ENCODE measurements at places on chromosomes 16 and 17.

- peak; percentile 76 for DNase-seq
Measured at GRCh38 chr17:1122533-1123392, 57.0 kb downstream of the ABR start.

DNA sequence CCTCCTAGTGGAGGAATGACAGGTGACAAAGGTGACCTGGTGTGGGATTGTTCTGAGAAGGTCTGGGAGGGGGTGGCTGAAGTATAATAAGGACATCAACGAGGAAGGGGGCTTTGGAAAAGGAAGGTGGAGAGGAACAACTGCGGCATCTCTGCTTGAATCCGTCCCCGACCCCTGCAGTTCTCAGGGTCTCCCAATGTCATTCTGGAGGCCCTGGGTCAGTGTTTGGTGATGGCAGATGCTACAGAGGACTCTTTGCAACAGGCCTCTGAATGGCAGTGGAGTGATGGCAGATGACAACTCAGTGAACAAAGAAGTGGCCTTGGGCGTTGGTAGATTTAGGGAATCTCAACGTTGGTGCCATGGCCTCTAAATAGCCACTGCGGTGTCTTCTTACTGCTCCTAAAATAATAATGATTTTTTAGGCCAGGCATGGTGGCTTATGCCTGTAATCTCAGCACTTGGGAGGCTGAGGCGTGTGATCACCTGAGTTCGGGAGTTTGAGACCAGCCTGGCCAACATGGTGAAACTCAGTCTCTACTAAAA lies 1.3 kb downstream of the ENGASE start:
- no peak for DNase-seq

GRCh38 chr17:14845591-14846281 lies 419.4 kb downstream of the PMP22 start:
- DNase-seq, result no peak

DNA sequence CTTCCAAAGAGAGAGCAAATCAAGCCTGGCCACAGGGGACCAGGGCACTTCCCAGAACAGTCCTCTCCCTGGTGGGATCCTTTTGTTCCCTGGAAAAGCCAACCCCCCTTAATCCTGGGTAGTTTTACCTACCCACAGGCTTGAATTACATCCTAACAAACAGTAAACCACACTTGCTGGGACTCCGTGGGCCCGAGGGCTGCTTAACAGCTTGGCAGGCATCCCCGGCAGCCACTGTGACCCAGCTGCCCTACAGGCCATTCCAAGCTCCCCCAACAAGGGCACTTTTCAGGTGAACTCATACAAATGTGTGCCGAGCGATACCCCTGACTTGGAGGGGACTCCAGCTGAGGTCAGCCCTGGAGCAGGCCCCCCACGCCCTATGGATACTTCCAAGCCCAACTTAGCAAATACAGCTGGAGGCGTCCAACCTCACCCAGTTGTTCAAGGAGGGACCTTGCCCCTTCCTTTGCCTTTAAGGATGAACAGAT lies 26.4 kb downstream of the ADCY9 start:
- DNase-seq, result no peak

DNA sequence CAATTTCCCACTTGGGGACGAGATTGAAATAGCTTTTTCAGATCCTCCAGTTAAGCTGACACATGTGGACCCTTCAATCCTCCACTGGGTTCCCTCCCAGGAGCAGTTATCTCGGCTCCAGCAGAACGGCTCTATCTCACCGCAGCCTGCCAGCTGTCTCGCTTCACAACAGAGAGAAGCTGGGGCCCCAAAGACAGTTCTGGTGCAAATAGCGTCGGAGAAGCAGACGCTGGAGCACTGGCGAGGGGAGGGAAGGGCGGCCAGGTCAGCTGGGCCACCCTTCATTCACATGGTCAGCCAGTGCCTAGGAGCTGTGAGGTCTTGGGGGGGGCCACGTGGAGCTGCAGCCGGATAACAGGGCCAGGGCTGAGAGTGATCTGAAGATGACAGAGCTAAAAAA lies 141.3 kb upstream of the SDK2 start:
- no peak for DNase-seq

GRCh38 chr17:81409190-81409935 lies 14.1 kb downstream of the BAHCC1 start:
- no peak for DNase-seq

- DNase-seq, result no peak
Measured at GRCh38 chr17:17513626-17514025, 17.4 kb upstream of the RASD1 start.

DNA sequence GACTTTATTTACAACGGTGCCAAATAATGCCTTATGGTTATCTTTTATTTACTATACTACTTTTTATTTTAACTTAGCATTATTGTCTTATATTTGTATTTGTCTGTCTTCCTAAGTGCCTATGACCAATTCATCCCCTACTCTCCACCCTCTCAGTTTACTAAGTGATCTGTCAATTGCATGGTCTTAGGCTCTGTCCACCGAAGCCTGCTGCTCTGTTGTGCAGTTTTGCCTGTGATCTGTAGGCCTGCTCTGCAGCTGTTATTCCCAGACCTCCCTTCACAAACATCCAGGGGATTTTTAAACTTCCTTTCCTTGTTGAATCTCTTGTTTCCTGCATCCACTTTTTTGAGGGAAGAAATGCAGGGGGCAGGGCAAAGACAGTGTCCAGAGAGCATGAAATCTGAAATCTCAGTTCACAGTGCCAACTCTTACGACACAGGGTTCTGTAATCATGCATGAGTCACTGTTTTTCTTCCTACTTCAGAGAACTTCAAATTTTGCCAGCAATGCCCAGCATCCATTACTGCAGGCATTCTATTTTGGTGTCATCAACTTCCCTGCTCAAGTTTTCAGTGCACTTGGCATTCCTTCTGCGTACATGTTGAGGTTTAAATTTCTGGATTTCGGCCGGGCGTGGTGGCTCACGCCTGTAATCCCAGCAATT lies 11.4 kb downstream of the SLFN5 start:
- no peak for DNase-seq

GRCh38 chr17:5825717-5826330 lies 241.5 kb upstream of the NLRP1 start:
- no peak for DNase-seq

DNA sequence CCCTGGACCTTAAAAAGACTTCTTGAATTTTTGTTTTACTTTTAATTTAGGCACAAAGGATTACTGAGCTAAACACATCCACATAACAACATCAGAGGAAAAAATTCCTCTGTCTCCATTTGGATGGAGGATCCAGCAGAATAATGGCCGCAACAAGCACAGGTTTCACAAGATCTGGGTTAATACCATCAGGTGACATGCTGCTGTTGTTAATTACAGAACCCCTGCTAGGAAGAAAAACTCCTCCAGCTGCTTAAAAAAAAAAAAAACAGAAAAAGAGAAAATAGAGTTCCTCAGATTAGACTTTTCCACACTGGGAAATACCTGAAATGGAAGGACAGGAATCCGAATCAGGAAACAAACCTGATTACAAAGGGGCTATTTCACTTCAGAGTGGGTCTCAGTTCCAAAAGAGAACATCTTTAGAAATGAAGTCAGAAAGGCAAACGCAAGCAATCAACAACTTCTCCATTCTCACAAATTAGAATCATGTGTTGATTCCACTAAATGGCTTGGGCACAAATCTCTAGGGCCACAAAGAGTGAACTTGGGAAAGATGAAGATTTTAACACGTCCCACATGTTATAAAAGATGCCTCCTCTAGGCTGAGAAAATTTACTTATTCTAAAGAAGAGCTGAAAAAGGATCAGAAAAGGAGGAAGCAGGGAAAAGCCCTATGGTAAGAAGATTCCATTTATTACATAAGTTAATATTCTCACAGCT lies 44.0 kb downstream of the SPOP start:
- DNase-seq, result no peak

DNA sequence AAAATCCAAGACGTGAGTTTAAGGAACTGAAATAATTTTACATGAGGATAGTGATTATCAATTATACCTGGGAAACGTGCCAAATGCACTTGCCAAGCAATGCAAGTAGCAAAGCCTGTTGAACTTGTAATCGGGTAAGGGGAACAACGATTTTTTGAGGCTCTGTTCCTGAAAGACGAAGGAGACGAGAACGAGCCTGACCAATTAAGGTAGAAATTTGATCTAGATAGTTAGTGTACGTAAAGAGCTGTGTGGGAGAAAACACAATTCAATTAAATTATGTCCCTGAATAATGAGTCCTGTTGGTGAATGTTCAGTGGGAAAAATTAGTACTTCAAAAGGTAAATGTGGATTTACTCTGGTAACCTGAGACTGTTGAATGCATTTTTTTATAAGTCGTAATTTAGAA lies 17.7 kb upstream of the KCTD5 start:
- no peak for DNase-seq

DNA sequence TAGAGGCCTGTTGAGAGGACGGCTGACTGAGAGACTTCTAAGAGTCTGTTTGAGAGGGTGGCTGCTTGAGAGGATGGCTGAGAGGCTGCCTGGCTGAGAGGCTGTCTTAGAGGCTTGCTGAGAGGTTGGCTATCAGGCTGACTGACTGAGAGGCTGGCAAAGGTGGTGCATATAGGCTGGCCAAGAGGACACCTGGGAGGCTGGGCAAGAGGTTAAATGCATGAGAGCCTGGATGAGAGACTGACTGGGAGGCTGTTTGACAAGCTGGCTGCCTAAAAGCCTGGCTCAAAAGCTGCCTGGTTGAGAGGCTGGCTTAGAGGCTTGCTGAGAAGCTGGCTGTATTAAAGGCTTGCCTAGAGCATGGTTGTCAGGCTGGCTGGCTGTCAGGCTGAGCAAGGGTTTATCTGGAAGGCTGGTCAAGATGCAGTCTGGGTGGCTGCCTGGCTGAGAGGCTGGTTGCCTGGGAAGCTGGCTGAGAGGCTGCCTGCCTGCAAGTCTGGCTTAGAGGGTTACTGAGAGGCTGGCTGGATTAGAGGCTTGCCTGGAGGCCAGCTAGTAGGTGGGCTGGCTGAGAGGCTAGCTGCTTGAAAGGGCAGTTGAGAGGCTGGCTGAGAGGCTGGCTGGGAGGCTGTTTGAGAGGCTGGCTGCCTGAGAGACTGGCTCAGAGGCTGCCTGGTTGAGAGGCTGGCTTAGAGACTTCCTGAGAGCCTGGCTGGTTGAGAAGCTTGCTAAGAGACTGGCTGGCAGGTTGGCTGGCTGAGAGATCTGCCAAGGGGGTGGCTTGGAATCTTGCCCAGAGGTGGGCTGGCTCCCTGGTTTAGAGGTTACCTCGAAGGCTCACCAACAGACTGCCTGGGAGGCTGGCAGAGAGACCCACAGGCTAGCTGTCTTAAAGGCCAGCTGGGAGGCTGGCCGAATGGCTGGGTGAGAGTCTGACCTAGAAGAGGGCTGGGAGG lies 38.3 kb upstream of the ACSM2B start:
- DNase-seq, result no peak

DNA sequence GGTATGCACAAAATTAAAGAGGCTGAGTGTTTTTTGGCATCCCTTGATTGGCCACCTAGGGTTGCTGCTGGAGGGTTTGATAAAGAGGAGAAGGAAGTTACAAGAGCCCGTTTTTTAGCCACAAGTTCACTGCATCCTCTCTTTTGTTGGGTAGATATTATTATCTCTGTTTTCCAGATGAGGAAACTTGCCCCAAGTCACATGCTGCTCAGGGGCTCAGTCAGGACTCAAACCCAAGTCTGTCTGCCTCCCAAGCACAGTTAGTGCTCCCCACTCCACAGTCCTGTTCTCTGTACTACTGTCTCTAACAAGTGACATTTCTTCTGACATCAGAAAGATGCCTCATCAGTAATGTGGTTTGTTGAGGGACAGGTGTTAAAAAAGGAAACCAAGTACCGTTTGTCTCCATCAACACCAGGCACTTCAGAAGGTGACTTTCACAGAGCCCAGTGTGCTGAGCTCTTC lies 1.4 kb downstream of the NT5M start:
- DNase-seq, result no peak

DNA sequence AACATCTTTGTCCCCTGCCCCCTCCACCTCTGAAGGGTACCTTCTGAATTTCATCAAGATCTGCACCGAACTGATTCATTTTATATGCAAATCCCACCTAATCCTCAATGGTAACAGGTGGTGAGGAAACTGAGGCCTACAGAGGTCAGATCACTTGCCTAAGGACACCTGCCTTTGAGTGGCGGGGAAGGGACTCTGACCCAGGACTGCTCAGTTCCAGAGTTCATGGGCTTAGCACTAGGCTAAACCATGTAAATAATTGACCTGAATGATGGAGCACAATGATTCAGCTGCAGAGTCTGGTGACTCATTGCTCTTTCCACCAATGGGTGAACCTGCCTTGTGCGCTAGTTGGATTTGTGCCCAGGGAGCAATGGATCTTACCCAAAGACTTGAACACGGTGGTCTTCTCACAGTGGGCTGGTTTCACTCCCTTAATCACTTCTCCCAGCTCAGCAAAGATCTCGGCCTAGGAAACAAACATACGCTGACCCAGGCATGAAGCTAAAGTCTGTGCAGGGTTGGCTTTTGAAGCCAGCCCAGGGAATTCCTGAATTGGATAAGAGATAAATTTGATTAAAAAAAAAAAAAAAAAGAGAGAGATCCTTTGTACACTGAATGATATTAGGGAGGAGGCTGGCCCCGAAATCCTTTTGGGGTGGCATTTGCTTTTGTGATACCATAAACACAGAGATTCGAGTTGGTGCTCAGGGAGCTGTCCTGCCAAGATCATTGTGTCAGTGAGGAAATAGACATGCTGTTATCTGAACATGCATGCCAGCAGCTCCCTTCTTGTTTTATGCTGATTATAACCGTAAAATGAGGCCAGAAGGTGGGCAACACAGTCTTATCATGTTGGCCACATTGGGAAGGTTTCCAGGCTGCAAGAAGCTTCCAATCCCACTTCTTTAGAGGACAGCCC lies 17.0 kb downstream of the CRYM start:
- DNase-seq, result no peak

- DNase-seq, result no peak
Measured at GRCh38 chr17:11948789-11949188, 48.5 kb downstream of the ZNF18 start.

DNA sequence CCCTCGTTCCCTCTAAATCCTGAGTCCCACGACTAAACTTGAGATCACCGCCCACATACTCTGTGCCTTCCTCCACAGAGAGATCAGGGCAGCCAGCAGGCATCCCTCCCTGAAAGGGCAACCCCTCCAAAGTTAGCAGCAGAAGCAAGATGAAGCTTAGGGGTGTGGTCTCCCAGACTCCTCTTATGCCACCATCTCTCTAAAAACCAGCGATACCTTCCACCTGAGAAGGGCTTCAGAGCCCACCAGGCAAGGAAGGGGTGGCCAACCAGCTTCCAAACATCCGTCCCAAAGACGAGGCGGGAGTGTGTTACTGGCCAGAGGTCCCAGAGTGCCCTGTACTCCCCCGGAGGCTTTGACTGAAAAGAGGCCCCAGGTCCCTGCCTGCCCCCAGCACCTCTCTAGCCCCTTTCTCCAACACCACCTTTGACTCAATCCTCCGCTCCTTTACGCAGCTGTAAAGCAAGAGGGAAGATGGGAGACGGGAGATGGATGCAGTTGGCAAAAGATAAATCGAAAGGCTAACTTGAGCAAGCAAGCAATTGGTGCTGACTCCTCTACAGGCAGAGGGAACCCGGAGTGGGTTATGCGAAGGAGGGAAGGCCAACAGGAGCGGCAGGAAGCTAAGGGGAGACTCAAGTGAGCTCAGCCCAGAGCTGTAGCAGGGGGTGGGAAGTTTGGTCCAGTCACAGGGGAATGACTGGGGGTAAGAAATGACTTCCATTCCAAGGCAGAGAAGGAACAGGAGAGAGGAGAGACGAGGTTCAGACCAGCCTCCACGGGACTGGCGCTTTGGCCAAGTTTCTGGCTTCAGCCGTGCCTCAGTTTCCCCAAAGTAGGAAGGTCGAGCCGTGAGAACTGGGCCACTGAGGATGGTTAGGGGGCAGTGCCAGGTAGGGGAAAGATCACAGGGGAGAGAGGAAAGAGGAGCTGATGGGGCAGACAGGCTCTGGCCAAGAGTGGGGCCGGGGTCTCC lies 1.0 kb downstream of the ST3GAL2 start:
- no peak for DNase-seq

All from activated CD8-positive, alpha-beta memory T cell treated with anti-CD3 and anti-CD28 coated beads for 1 hour (primary cell).